ENCODE measurements at places on chromosomes 3 and 15.

GRCh38 chr3:129116482-129116946 is 5.1 kb downstream of the RAB43 start:
- DNase-seq = no peak

- DNase-seq = no peak
Observed at GRCh38 chr3:31768479-31769125, 212.5 kb downstream of the OSBPL10 start.

- DNase-seq = no peak
Observed at GRCh38 chr15:79540551-79540950, 108.4 kb downstream of the MINAR1 start.

DNA sequence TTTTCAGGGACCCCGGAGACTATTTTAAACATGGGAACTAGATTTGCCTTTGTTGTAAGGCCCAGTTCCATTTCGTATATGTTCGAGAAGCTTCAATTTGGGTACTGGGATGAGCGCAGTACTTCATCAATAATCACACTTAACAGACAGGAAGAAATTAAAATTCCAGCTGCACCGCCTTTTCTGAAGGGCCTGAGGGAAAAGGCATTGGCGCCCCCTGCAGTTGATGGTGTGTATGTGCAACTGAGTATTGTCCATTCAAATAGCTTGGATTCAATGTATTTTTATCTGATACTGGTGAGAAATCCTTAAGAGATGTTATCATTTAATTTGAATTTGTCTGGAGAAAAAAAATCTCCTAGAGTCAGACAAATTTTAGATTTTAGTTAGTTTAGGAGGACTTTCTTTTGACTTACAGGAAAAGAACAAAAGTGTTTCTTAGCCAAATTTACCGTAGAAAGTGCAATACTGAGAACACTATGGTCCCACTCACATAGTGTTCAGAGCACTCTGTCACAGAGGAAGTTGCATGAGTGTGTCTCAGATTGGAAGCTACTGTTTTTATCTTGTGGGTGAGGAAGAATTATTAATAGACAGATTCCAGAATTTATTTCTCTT is 5.4 kb upstream of the ALDH1A2 start:
- peak; percentile 35 for DNase-seq

GRCh38 chr3:168049367-168049974 is 46.3 kb downstream of the GOLIM4 start:
- no peak for DNase-seq

GRCh38 chr3:34780973-34781372 is 858.4 kb upstream of the ARPP21 start:
- DNase-seq = no peak

- peak; percentile 31 for DNase-seq
Observed at GRCh38 chr3:54321520-54321919, 199.2 kb downstream of the CACNA2D3 start.

- no peak for DNase-seq
Observed at GRCh38 chr3:181929501-181929900, 217.8 kb downstream of the SOX2 start.

DNA sequence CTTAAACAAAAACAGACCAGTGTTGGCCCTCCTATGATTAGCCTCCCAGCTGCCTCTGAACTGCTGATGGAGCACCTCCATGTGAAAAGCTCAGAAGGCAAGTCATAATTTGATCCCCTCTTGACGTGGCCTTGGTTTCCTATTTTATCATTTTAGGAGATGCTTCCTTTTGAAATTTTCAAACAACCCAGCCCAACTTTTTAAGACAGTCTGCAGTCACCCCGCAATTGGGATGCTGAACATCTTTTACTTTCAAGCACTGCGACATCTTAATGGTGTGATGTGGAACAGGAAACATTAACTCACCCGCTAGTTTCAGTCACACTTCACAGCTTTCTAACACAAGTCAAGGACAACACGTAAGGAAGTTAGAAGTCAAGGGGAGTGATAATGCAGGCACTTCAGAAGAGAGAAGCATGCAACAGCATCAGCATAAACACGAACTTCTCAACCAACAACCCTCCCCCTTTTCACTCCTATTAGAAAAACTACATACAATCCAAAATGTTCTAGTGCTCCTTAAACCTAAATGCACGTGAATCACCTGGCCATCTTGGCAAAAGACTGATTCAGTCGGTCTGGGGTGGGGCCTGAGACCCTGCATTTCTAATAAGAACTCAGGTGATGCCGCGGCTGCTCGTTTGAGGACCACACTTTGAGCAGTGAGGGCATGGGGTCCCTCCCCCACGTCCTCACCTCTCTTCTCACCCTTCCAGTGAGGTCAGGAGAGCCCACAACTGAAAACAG is 161.5 kb downstream of the FOXP1 start:
- DNase-seq = no peak

GRCh38 chr3:47362701-47363100 is 18.1 kb upstream of the PTPN23 start:
- DNase-seq = no peak

GRCh38 chr15:57540736-57541135 is 51.0 kb upstream of the MYZAP start:
- no peak for DNase-seq

DNA sequence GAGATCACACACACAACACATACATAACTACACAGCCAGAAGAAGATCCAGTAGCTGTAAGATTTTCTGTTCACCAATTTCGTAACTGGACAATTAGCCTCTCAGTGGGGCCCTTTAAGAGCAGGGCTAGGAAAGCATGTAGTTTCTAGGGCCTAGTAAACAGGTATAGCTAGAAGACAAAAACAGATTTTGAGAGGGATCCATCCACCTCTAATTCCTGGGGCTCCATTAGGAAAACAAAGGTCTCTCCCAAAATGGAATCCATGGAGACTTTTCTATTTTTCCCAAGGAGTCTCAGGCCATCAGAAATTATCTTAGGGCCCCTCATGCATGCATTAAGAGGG is 10.5 kb downstream of the KIF15 start:
- no peak for DNase-seq

DNA sequence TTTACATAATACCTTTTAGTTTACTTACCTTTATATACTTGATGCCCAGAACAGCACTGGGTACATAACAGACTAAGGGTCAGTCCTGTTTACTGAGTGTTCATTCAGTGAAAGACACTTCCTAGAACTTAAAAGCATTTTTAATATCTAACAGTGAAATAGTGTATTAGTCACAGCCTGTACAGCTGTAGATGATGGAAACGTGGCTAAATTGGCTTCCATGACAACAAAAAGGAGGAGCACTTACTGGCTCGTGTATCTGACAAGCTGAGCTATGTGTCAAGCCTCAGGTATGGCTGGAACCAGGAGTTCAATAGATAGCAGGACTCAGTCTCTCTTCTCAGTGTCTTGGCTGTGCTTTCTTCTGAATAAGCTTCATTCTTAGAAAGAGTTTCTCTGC is 40.2 kb downstream of the CMTM8 start:
- no peak for DNase-seq

GRCh38 chr3:56190130-56190529 is 278.1 kb downstream of the ERC2 start:
- no peak for DNase-seq

GRCh38 chr3:51718547-51719409 is 11.9 kb downstream of the GRM2 start:
- DNase-seq = peak; percentile 91

DNA sequence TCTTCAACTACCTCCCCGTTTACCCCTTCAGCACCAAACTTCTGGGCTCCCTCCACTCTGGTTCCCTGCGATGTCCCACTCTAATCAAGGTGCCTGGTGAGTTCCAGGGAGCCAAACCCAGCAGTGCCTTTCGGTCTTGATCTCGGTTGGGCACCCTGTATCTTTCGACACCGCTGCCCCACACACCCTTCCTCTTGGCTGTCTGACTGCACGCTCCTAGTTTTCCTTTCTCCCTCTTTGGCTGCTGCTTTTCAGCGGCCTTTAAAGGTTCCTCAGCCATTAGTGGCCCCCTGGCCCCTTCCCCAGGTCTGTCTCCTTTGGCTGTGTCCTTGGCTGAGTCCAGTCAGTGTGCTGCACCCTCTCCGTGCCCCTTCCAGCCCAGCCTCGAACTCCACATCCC is 784 bp downstream of the TTLL3 start:
- DNase-seq = no peak

- DNase-seq = no peak
Observed at GRCh38 chr3:123406598-123406997, 42.3 kb downstream of the ADCY5 start.

GRCh38 chr15:79071901-79072300 is 18.7 kb downstream of the RASGRF1 start:
- DNase-seq = no peak

DNA sequence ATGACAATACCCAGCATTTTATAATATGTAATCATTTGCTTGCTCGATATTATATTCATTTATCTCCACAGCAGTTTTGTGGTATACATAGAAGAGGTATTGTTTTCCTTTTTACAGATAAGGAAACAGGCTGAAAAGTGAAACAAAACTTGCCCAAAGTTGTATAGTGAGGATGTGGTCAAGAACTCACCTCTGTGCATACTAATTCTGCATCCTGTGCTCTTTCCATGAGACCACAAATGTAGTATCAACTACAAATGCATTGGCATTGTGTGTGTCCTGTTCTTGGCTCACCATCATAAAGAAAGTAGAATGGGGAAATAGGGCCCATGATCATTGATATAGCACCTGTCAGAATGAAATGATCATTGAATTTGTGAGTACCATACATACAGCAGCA is 167.3 kb downstream of the NECTIN3 start:
- no peak for DNase-seq

GRCh38 chr3:185362850-185363661 is at the start of gene MAP3K13:
TSS of gene MAP3K13 (plus strand) at chr3:185363136. CDS start at chr3:185428582, 65,446 bp downstream.
- DNase-seq = peak; percentile 85

DNA sequence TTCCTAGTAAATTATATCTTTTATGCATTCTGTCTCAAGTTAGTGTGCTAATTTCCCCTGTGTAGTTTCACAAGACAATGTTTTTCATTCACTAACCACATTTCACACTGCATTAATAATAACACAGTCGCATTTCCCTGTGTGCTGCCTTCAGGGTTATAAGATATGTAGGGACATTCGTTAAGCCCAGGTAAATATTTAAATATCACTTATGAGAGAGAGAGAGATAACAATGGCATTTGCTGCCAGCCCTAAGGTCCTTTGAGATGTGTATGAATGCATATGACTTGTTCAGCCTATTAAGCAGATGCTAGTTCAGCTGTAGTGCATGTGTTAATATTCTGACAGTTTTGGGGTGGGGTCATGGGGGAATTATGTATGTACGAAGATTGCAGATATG is 876.7 kb downstream of the NAALADL2 start:
- no peak for DNase-seq

- no peak for DNase-seq
Observed at GRCh38 chr3:18188491-18188890, 236.6 kb downstream of the SATB1 start.

GRCh38 chr3:76352051-76352450 is 566.7 kb upstream of the ZNF717 start:
- no peak for DNase-seq

- DNase-seq = no peak
Observed at GRCh38 chr3:193509103-193509965, 45.4 kb downstream of the ATP13A4 start.

DNA sequence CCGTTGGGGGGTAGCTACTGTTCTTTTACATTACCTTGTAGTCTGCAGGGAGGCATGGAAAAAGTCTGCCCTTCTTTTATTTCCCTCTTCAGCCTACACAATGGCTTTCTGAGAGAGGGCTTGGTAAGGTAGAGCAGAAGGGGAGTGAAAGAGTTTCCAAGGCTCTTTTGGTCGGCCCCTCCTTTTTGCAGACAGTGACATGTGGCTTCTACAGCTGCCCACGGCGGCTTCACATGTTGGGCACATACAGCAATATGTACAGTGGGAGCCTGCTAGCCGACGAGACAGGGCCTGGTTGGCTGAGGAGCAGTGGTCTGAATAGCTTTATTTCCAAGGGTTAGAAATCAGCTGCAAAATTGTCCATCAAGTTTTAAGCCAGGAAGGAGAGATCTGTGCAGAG is 4.0 kb downstream of the INAFM2 start:
- peak; percentile 71 for DNase-seq

DNA sequence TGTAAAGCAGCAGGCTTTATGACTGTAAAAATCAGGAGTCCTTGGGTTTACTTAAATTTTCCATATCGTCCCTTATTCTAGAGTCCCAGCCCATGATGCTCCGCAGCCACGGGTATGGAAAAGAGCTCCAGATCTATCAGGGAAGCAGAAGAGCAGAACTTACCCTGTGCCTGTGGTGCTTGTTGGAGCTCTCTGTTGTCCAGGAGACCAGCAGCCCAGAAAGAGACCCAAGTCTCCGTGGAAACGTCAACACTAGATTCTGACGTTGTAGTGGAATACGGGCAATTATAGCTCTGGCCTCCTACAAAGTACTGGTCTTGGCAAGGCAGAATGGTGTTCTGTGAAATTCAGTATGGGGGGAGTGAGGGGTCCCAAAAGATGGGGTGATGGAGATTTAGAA is 2.0 kb downstream of the GMNC start:
- no peak for DNase-seq

GRCh38 chr3:169771497-169772304 is 1.5 kb upstream of the MYNN start:
- peak; percentile 9 for DNase-seq

DNA sequence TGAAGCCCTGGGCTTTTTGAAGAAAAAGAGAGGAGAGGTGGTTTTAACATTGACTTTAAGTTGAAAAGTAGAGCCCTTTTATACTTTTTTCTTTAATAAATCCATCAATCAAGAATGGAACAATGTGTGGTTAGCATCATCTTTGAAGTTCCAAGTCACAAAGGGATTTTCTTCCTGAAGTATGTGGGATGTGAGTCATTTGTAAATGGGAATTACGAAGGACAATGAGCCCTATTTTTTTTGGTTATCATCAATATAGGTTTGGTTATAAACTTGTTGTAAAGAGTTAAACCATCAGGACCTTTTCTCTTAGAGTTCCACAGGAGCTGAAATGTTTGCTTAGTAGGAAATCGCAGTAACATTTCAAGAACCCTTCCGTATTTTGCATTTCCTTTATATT is 38.3 kb downstream of the PIK3CA start:
- DNase-seq = no peak

DNA sequence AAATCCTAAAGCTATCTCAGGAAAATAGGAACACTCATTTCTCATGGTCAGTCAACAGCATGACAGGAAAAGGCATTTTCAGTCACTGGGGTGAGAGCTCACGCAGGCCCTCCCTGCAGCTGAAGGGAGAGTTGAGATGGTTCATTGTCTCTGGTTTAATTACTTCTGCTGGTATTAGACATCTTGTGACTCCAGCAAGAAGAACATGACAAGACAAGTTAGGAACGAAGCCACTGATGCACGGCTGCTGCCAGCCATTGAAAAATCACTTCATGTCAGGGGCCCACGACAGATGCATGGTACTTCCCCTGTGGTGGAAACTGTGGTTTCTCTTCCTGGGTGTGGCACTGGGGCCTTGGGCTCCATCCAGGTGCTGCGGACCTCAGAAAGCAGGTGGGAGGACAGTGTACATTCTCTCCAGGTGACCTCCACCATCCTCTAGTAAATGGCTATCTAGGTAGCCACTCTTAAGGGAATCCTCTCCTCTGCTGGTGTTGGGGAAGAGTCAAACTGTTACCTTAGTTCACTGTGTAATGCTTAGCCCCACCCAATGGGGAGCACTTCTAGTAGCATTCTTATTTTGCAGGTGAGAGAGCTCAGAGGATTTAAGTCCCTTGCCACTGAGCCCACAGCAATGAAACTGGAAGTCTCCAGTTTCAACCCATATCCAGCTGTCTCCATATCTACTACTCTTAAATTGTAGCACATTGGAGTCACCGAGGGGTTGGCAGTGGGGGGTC is 274.2 kb downstream of the LRTM1 start:
- DNase-seq = no peak
